ENCODE measurements at places on chromosomes 5 and 9.
A peak's percentile ranks its signal among the peaks of the same experiment; 100 is the strongest.

GRCh38 chr5:12615141-12615820 lies 711.0 kb upstream of the CTNND2 start:
- no peak for DNase-seq

DNA sequence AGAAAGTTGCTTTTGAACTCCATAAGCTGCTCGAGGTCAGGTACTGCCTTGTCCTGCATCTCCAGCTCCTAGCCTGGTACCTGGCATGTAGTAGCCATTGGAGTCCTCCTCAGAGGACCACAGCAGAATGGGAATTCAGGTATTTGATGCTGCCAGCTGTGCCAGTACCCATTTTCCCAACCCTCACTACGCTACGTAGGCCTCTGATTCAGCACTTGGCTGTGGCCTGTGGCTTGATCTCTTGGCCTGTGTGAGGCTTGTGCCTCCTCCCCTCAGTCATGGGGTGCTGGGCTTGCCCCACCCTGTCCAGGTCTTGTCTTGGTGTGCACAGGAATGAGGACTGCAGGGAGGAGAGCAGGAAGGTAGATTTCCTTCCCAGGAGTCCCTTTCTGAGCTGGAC lies 11.8 kb downstream of the OTULIN start:
- no peak for DNase-seq

DNA sequence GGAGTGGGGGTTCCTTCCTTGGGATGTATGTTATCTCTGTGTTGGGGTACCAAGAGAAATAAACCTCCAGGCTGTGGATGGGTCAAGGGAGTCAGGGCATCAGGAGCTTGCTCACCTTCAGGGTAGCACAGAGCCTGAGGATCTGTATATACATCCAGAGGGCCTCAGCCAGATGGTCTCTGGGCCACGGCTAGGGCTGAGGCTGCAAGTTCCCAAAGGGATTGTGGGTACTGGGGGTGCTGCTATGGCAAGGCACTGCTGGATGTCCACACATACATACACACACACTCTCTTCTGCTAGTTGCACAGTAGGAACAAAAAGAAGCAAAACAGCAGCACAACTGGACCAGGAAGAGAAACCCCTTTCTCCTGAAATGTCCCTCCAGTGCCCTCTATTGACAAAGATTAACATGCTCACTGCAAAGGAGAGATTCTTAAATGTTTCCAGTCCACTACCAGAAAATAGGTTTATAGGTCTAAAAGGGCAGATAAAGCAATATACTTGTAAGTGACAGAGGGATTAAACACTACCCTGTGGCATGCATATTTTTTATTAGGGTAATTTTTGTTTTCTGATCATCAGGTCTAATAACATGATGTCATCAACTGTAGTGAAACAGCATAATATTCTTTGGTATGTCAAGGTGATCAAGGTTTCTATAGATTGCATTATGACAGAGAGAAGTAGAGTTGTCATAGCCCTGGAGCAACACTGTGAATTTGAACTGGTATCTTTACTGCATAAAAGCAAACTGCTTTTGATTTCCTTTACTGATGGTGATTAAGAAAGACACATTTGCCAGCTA lies 56.3 kb upstream of the KCNN2 start:
- no peak for DNase-seq

DNA sequence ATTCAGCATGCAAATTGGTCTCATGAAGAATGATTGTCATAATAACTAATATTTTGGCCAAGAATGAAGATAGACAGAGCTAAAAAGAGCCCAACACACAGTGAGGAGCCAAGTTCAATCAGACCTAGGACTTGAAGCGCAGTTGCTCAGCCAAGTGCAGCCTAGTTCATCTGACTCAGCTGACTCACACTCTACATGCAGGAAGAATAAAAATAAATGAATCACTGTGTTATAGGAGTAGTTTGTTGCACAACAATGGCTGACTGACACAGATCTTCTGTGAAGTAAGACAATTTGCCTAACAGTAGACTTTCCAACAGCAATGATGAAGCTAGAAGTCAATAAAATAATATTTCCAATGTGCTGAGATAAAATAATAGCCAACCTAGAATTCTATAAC lies 261.5 kb downstream of the CEMIP2 start:
- no peak for DNase-seq

DNA sequence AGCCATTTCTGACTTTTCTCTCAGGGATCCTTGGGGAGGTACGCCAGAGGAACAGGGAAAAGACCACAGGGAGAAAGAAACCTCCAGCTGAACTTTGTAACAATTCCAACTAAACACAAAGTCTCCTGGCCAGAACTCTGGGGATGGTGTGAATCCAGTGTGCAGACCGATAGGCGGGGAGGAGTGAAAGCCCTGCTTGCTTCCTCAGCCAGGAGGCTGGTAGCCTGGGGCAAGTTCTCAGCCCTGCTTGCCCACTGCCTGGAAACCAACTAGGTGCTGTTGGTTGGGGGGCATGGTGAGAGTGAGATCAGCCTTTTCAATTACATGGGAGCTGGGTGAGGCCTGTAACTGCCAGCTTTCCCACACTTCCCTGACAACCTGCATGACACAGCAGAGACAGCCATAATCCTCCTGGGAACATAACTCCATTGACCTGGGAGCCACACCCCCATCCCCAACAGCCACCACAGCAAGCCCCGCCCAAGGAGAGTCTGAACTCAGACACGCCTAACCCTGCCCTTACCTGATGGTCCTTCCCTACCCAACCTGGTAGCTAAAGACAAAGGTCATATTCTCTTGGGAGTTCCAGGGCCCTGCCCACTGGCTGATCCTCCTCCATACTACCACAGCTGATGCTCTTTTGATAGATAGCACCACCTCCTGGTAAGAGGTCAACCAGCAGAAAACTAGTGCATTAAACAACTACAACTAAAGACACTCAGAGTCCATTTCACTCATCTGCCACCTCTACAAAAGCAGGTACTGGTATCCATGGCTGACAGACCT lies 100.1 kb upstream of the TNFAIP8 start:
- DNase-seq = no peak

DNA sequence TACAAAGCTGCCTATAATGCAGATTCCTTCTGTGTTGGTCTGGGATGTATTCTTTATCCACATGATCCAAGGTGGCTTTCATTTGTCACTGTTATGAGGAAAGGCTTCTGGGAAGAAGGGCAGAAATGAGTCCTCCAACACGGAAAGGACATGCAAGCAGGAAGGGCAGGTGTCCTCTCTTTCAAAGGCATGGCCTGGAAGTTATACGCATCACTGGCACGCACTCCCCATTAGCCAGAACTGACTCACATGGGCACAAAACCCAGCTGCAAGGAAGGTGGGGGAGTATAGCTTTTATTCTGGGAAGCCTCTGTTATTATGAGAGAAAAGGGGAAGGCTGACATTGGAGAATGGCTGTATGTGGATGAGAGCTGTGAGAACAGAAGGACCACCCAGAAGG lies 141.3 kb upstream of the ZNF618 start:
- no peak for DNase-seq

DNA sequence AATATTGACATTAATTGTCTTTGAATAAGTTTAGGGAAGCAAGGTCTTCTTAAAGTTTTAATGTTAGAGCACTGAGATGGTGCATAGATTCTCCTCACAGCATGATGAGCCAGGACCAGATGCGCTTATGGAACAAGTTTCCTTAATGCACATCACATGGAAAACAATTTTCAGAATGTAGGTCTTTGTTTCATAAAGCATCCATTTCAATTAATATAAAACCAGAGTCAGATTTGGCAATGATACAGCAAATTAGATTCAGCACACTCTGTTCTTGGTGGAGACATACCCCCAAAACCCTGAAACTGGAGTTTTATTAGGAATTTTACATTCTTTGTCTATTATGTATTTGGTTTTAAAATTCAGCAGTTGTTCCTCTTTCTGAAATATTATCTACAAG lies 402.1 kb upstream of the SEMA6A start:
- DNase-seq = no peak

DNA sequence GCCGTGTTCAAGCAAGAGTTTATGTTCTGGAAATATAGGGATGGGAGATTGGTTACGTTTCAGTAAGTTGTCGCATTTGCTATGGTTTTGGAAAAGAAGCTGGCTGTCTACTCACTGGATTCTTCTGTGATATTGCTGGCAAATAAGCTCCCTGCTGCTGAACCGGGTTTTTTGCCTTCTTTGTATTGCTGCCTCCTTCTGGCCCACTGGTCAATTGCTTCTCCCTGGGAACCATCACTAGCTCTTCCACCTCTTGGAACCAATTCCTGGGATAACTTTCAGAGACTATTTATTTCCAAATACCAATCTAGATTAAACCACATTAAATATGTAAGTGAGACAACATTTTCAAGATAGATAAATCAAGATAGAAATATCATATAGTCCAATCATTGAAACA lies 43.0 kb downstream of the NUDT12 start:
- DNase-seq = no peak

GRCh38 chr5:170293273-170293672 lies 4.3 kb downstream of the LCP2 start:
- no peak for DNase-seq

GRCh38 chr5:68012429-68012828 lies 203.1 kb upstream of the PIK3R1 start:
- DNase-seq = no peak

DNA sequence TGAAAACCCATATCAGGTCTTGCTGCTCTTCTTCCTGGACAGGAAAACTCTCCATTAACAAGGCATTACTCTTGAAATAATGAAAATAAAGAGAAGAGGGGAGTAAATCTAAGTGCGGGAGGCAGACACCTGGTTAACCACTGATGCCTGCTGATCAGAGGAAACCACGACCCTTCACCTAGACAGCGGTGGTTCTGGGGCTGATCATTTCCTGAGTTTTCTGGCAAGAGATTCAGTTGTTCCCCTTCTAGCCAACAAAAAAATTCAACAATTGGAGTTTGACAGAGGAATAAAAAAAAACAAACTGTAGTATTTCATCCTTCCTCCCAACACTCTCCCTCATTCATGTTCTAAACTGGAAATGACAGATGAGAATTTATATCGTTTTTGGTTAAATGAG lies 3.0 kb downstream of the RLN2 start:
- DNase-seq = no peak

- no peak for DNase-seq
Measured at GRCh38 chr9:129996161-129996830, 46.7 kb downstream of the FNBP1 start.

DNA sequence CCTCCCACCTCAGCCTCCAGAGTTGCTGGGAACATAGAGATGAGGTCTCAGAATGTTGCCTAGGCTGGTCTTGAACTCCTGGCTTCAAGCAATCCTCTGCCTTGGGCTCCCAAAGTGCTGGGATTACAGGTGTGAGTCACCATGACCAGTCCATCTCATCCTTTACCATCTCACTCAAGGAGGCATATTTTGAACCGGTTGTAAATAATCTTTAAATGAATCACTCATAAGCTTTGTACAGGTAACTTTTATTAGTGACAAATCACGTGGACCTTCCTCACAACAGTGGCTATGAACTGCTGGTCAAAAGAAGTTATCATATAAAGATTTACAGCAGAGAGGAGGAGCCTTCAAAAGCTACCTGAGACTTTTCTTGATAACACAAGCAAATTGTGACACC lies 70.7 kb downstream of the RFK start:
- no peak for DNase-seq

- DNase-seq = no peak
Measured at GRCh38 chr5:26625099-26625498, 413.3 kb downstream of the CDH9 start.

GRCh38 chr5:154444556-154445421 lies 1.0 kb upstream of the SAP30L start:
- peak; percentile 33 for DNase-seq

- no peak for DNase-seq
Measured at GRCh38 chr9:124696101-124696500, 75.0 kb downstream of the NR6A1 start.

DNA sequence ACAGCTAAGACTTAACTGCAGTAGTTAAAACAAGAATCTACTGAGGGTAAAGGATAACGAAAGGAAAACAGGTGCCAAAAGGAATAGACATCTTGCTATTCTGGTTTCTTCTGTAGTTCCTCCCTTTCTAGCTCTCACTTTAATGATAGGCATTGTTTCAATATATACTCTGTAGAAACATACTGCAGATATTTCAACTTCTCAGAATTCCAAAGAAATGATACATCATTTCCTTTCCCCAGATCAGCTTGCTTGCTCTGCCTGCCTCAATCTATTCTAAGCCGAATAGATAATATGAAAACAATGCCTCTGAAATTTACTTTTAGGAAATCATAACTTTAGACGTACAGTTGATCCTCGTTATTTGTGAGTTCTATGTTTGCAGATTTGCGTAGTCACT lies 46.3 kb downstream of the ACO1 start:
- DNase-seq = no peak

- DNase-seq = no peak
Measured at GRCh38 chr5:134148986-134149539, 27.7 kb downstream of the SKP1 start.
